Panc1 (cell line): ENCODE measurements at places on chromosomes 16 and 17.

DNA sequence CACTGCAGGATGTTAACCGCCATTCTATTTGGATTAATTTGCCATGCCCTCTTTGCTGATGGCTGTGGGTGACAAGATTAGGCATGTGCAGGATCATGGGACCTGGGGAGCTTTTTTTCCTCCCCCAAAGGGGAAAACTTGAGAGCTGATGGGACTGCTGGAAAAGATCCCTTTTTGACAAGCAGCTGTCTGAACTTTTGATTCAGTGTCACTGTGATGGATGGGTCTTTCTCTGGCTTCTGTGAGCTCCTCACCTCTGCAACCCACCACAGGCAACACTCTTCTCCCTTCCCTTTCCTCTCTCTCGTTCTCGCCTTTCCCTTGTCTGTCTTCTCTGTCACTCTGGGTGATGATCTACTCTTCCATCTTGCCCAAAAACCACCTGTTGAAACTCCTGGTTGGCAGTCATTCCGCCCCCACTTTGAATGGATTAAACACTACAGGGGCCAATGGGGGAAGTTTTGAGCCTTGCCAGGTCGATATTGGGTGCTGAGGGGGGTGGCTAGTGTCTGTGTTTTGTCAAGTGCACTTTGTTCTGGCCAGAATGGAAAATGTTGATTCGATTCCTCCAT lies 3.1 kb upstream of the CANT1 start:
- no peak for DNase-seq

DNA sequence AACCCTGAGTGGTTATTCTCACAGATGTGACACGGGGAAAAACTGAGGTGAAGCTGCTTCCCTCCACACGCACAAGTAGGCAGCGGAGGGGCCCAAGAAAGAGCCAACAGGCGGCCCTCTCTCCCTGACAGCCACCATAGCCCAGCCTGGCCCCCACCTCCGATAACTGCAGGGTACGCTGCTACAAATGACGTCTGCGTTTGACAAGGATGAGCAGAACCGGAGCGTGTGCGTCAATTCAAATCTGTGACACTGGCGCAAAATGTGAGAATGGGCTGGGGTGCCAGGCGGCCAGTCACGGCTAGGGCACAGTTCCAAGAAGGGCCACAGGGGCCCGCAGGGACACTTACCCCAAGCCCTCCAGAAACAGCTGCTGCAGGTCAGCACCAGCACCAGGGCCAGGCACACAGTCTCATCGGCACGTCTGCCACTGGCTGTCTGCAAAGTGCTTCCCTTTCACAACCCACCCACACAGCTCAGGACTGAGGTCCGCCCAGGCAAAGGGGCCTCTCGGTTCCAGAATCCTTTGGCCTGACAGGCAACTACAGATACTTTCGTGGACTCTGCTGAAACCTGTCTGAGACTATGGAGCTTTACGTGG lies 14.4 kb downstream of the AXIN1 start:
- no peak for DNase-seq

GRCh38 chr17:79533116-79533515 lies 77.7 kb downstream of the RBFOX3 start:
- DNase-seq, result no peak

DNA sequence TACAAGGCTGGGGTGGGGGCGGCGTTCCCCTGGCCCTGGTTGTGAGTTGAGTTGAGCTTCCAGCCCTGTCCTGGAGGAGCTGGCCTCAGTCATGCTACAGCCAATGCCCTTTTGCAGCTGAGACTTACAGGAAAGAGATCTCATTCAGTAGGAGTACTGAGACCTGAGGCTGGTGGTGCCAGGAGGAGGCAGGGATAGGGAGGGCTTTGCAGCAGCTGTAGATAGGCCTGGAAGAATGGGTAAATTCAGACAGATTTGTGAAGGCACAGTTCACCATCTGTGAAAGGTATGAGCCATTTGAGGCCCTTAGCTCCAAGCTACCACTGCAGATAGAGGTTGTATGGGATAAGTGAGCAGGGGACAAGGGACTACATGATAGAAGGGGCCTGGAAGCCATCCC lies 5.6 kb downstream of the STX4 start:
- no peak for DNase-seq

DNA sequence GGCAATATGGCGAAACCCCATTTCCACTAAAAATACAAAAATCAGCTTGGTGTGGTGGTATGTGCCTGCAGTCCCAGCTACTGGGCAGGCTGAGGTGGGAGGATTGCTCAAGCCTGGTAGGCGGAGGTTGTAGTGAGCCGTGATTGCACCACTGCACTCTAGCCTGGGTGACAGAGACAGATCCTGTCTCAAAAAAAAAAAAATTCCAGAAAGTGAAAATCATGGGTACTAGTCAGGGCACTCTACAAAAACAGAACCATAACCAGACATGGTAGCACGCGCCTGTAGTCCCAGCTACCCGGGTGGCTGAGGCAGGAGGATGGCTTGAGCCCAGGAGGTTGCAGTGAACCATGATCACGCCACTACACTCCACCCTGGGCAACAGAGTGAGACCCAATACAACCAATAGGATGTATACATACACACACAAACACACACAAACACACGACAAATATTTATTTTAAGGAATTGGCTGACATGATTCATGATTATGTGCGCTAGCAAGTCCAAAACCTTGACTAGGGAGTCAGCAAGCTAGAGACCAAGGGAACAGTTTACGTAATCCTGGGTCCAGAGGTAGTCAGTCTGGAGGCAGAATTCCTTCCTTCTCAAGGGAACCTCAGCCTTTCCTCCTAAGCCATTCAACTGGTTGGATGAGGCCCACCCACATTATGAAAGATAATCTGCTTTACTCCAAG lies 11.6 kb upstream of the GP1BA start:
- no peak for DNase-seq

GRCh38 chr16:50434872-50435478 lies 66.2 kb upstream of the BRD7 start:
- DNase-seq, result no peak

GRCh38 chr16:69186642-69187445 lies at the start of gene SNTB2:
Gene SNTB2, plus strand, starts transcription at chr16:69187164. Its CDS starts 3 bp downstream, at chr16:69187167.
- DNase-seq, result no peak

GRCh38 chr17:12789075-12789480 lies 220 bp upstream of the ARHGAP44 start:
- DNase-seq, result no peak

DNA sequence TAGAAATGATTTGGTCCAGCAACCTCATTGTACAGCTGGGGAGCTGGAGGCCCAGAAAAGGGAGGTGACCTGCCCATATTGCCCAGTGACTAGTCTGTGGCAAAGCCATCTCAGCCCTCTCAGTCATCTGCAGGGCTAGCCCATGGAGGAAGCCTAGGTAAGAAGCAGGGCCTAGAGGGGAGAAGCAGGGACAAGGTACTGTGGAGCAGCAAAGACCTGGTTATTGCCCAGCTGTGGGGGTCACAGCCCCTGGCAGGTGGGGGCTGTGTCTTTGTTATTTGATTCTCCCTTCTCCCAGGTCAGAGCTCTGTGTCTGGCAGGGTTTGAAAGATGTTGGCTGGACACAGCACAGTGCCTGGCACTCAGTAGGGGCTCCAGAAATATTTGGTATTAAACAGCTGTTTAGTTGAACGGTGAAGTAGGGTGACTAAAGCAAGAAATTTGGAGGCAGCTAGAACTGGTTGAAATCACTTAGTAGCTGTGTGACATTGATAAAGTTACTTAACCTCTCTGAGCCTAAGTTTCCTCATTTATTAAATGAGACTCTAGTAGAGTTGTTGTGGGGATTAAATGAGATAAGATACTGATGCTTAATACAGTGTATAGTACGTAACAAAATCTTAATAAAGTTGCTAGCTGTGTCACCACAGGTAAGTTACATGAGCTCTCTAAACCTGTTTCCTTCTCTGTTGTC lies 17.3 kb downstream of the CCR7 start:
- DNase-seq, result no peak

- no peak for DNase-seq
These were observed 33.2 kb upstream of the USP7 start for GRCh38 chr16:8996891-8997290.

DNA sequence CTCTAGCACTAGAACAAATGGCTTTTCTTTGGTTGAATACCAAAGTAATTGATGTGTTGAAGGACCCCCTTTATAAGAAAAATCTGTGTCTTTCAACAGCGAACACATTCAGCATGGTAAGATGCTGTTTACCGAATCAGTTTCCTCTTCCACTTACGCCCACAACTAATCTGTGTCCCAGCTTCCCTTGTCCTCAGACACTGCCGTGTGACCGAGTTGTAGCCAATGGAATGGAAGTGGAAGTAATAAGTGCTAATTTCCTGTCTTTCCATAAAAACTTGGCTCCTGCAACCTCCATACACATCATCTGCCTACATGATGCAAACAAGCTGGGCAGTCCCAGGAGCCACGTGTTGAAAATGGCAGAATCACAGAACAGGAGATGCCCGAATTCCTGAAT lies 10.4 kb downstream of the CDIPT start:
- DNase-seq, result no peak

DNA sequence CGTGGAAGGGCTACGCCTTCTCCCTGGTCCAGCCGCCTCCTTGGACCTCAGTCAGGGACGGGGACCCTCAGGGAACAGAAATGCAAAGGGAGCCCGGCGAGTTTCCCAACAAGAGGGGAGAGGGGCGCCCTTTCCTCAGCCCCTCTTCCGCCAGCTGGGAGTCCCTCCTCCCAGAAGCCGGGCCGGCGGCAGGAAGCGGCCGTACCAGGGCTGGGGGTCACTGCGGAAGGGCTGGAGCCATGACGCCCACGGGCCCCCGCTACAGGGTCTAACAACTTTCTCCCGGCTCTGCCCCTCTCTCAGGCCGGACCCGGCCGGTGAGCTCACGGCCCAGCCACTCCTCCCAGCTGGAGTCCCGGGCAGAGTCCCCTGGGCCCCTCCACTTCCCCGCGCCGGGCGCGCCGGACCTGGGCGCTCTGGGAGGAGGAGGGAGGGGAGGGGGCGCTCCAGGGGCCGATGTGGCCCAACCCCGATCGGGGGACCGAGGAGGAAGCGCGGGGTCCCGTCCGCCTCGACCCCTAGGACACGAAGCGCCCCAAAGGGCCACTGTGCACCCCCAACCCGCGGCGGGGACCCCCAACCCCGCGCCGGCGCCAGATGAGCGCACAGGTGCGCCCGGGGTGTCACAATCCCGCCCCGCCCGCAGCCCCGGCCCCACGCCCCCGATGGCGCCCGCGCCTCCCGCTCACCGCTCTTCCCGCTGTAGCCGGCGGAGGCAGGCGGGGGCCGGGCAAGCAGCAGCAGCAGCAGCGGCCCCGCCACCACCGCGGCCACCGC lies 578 bp downstream of the PGAP6 start:
- no peak for DNase-seq

- no peak for DNase-seq
These were observed 135.5 kb upstream of the CRHR1 start for GRCh38 chr17:45648642-45649041.

DNA sequence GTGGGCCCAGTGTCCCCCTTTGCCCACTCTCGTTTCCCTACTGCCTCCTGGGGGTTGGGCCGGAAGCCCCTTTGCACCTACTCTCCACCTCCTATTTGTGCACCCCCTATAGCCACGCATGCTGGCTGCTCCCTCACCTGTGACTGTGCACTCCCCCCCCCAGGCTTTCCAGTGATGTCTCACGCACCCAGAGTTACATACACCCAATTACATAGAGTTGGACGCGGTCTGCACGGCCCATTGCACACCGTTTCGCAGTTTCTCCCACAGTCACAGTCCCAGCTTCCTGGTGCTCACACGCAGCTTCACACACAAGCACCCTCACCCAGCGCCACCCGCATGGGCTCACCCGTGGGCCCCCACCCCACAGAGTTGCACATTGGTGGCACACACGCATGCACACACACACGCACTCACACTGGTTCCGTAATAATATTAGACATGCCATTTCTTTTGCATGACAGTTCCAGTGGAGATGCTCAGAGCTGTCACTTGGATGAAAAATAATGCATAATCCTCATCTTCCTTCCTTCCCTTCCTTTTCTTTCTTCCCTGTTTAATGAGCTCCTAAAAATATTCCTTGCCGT lies 21.5 kb upstream of the C1QL1 start:
- no peak for DNase-seq

DNA sequence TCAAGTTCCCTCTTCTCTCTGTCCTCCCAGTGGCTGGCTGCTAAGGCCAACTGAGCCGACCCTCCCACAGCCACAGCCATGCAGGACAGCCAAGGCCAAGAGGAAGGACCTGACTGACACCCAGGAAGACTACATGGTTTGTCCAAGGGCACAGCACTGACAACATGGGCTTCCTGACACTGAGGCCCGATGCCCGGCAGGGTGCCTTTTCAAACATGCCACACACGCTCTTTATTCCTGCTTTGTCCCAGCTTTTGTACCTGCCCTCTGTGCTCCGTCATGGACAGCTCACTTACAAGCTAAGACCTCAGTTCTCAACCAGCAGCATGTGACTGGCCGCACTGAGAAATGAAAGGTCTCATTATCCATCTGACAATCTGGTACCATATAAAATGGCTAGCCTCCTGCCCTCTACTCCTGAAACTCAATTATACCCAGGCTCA lies 45.8 kb downstream of the TEX2 start:
- DNase-seq, result no peak

- no peak for DNase-seq
These were observed 5.9 kb downstream of the RANBP10 start for GRCh38 chr16:67800338-67800926.

DNA sequence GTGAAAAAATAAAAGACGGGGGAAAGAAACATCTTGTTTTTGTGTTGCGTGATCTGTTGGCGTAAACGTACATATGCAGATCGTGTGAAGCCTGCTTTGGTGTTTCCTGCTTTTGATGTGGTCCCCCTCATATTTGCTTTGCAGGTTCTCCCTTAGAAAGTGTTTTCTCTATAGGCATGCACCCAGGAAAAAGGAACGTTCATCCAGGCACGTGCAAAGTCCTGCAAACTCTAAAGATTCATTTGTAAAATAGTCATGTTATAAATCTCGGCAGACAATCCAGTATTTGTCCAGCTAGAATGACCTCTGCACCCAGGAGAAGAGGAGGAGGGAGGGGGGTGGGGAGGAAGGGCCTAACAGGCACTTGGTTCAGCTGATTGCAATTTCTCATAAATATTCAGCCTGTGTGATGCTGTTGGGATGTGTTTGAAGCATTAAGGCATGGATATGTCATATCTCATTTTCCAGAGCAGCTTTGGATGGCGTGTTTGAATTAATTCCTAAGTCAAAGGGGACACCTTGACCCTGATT lies 40.3 kb upstream of the DDX52 start:
- DNase-seq, result no peak
